ENCODE measurements at places on chromosomes 13 and 19.

DNA sequence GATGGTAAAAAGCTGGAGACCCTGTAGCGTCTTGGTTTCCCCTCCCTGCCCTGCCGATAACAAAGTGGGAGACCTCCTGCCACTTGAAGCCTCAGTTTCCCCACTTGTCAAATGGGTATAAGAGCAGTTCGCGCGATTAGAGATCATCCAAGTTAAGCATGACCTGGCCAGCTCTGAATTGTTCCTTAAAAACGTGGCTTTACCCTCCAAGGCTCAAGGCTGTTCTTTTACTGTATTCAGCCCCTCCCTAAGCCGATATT lies 421 bp downstream of the TNPO2 start:
- no peak for DNase-seq

GRCh38 chr13:110580800-110581199 lies 19.3 kb upstream of the RAB20 start:
- DNase-seq: no peak

- DNase-seq: no peak
Observed at GRCh38 chr13:59960683-59961082, 203.0 kb downstream of the DIAPH3 start.

DNA sequence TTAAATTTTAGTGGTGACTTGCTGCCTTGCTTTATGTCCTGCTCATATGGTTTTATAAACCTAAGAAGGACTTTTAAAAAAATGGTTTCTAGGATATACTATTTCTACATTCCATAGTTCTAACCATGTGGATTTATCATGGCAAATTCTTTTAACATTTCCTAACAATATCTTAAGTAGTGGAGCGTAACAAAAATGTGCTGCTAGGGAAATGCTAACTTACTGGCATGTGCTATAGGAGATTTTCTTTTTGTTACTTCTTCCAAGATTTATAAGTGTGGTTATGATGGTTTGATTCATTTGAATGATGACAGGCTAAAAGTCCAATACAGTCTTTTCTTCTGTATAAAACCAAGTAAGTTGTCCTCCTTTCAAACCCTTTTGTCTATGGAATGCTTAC lies 713.7 kb downstream of the SLITRK1 start:
- no peak for DNase-seq
